ENCODE measurements at places on chromosomes 11 and 22.

- no peak for DNase-seq
Observed at GRCh38 chr11:39149214-39149613, 2310.2 kb downstream of the LRRC4C start.

GRCh38 chr11:76663486-76663810 is 7.1 kb downstream of the LRRC32 start:
- no peak for DNase-seq

DNA sequence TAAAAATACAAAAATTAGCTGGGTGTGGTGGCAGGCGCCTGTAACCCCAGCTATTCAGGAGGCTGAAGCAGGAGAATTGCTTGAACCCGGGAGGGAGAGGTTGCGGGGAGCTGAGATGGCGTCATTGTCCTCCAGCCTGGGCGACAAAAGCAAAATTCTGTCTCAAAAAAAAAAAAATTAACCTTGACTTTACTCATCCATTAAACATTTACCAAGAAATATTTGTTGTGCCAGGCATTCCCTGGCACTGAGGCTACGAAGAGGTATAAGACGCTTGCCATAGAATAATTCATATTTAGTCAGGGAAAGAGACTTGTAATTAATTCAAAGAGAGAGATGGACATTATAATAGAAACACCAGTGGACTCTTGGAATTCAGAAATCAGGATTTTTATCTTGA is 13.2 kb upstream of the PAFAH1B2 start:
- DNase-seq: no peak

GRCh38 chr22:50684501-50684900 is 11.9 kb downstream of the SHANK3 start:
- no peak for DNase-seq

- DNase-seq: no peak
Observed at GRCh38 chr11:117838901-117839300, 14.4 kb upstream of the FXYD2 start.

GRCh38 chr22:22376352-22376706 is 131.7 kb downstream of the VPREB1 start:
- no peak for DNase-seq

DNA sequence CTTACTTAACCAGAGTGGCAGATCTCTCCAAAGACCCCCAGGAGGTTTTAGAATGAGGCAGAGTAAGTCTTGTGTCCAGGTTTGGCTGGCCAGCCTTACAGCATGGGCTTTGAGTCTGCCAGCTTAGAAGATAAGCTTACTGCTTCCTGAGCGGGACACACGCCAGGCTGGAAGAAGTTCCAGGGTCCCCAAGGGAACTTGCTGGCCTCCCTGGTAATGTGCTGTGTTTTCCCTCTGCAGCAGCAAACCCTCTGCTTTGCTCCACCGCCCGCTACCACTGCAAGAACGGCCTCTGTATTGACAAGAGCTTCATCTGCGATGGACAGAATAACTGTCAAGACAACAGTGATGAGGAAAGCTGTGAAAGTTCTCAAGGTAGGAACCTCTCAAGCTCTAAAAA is 154.2 kb downstream of the LDLRAD3 start:
- DNase-seq: no peak

GRCh38 chr11:8092587-8093424 is 11.8 kb downstream of the TUB start:
- DNase-seq: peak; percentile 84

DNA sequence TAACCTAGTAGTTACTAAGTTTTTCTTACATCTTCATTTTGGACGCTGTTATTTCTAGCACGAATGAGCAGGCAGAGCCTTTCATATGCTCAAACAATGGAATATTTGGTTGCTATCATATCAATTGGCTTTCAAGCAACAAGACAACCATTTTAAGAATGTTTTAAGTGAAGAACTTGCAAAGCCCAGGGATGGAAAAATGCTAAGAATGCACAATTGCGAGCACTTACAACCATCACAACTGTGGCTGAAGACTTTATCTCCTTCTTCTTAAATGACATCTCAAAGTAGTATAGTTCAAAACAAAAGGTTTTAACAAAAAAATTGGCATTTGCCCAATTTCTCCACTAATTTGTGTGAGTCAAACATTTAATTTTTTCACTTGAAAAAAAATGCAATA is 8.3 kb upstream of the MMP1 start:
- DNase-seq: no peak

- no peak for DNase-seq
Observed at GRCh38 chr11:26834601-26835000, 112.7 kb upstream of the SLC5A12 start.

- DNase-seq: no peak
Observed at GRCh38 chr11:126917531-126918204, 82.9 kb downstream of the KIRREL3 start.

DNA sequence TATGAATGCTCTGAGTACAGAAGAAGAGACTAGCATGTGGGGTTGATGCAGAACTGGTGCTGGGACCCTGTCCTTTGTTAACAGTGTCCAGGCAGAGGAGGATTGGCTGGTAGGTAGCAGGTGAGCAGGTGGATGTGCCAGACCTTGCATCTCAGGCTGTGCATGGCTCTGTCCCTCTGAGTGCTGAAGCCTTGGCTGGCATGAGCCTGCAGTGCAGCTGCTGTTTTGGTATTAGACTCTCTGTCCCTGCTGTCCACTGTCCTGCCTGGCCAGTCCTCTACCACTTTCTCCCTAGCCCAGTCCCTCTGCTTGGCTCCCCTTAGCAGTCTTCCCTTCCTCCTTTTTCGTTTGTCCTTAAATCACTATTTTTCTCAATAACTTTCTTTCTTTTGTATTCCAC is 213.6 kb upstream of the ZBED5 start:
- no peak for DNase-seq

- no peak for DNase-seq
Observed at GRCh38 chr11:92453055-92453454, 228.4 kb downstream of the FAT3 start.

- DNase-seq: peak; percentile 82
Observed at GRCh38 chr22:37282385-37282677, at the start of gene CYTH4. Gene CYTH4, plus strand, starts transcription at chr22:37282508. Its CDS starts 62 bp downstream, at chr22:37282570.

DNA sequence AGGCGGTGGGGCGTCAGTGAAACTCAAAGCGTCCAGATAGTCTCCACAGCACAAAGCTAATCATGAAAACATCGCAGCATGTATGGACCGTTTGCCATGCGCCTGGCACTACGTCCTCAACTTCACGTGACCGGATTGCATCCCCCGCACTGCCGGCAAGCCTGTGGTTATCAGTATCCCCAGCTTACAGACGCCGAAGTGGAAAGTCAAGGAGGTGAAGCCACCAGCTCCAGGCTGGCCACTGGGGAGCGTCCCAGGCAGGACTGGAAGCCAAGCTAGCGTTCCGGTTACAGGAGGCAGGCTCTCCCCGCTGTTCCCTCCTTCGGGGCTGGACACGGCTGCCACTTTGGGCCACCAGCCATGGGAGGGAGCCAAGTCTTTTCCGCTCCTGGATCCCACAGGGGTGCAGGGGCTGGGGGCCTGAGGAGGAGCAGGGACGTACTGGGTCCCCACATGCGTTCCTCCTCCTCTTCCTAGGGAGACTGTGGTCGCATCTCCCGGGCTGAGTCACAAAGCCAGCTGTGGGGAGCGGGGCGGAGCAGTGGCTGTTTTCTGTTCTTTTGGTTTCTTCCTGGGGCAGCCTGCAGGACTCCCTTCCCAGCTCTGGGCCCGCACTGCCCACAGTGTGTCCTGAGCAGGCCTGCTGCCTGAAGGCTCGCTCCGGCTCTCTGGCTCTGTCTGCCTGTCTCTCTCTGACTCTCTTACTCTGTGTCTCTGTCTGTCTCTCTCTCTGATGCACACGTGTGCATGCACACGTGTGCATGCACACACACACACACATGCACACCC is 4.3 kb upstream of the OSBPL5 start:
- DNase-seq: no peak

DNA sequence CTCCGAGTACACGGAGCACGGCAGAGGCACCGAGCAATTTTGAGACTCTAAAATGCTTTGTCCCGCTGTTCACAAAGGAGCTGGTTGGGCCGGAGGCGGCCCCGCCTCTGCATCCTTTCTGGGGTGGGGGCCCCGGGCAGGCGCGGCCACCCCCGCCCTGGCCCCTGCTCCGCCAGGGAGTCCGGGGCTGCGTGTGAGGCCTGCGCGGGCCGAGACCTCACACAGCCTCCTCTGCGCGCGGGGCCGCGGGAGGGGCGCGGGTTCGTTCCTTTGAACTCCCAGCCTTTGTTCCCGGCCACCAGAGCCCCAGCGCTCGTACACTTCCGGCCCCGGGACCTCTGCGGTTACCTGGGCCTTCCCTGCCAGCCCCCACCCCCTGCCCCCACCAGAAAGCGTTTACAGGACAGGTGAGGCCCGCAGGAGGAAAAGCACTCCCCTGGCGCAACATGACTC is 1.6 kb downstream of the FGF19 start:
- peak; percentile 12 for DNase-seq

- DNase-seq: no peak
Observed at GRCh38 chr11:120548682-120549209, 37.2 kb downstream of the GRIK4 start.

- no peak for DNase-seq
Observed at GRCh38 chr11:117841551-117842031, 17.0 kb upstream of the FXYD2 start.

GRCh38 chr11:72573072-72573854 is 101.0 kb downstream of the PDE2A start:
- peak; percentile 74 for DNase-seq

GRCh38 chr11:66933531-66933930 is 24.7 kb downstream of the PC start:
- DNase-seq: no peak
